NCI-H446 (cell line): ENCODE measurements at places on chromosomes 13 and 19.

- DNase-seq, result no peak
Observed at GRCh38 chr13:35741657-35742056, 265.2 kb upstream of the MAB21L1 start.

DNA sequence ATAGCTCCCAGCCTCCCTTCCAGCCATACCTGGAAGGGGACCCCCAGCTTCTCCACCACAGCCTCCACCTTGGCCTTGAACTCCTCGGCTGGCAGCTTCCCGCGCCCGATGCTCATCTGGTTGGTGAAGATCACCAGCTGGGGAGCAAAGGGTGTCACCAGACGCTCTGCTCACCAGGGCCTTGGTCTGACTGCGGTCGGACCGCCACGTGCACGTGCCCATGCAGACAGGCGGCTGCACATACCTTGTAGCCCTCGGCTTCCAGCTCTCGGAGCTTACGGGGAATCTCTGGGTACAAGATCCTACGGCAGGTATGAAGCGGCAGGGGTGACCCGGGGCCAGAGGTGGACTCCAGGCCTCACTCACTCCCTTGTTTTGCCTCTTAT is 3.4 kb downstream of the PNKP start:
- no peak for DNase-seq

DNA sequence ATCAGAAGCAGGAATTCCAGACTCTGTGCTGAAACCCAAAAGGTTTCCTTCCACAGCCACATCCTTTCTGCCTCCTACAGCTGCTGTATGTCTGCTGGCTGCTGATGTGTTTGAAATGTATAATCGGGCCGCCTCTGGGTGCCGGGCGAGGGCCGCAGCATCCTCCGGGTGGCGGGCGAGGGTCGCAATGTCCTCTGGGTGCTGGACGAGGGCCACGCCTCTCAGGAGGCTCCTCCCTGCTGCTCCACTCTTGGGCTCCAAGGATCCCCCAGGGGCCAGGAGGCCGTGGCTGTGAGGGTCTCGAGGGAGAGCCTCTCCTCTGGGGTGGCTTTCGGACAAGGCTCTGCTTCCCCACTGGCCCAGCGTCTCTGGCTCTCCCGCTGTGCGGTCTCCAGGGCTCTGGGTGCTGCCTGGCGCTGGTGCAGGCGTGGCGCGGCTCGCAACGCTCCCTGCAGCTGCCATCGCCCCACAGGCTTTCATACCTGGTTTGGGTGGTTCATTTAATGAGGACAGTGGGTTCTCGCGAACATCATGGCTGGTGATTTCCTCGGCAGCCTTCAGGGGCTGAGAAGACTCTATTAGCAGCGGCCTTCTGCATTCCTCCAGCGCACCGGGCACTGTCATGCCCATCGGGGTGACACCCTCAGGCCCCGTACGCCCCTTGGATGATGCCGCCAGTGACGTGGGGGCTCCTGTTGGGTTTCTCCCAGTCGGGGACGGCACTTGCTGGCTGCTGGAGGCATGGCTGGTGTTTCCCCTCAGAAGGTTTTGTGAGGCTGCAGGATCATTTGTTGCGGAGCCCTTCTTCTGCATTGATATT is 41.8 kb upstream of the GRTP1 start:
- DNase-seq, result no peak

GRCh38 chr19:1769645-1769985 is 16.3 kb downstream of the ONECUT3 start:
- no peak for DNase-seq
